ENCODE measurements at places on chromosomes 11 and 22. TPM values are rescaled to one million over a fixed set of nuclear protein-coding genes. Genes with fewer than 3 reads are reported as not detected.

DNA sequence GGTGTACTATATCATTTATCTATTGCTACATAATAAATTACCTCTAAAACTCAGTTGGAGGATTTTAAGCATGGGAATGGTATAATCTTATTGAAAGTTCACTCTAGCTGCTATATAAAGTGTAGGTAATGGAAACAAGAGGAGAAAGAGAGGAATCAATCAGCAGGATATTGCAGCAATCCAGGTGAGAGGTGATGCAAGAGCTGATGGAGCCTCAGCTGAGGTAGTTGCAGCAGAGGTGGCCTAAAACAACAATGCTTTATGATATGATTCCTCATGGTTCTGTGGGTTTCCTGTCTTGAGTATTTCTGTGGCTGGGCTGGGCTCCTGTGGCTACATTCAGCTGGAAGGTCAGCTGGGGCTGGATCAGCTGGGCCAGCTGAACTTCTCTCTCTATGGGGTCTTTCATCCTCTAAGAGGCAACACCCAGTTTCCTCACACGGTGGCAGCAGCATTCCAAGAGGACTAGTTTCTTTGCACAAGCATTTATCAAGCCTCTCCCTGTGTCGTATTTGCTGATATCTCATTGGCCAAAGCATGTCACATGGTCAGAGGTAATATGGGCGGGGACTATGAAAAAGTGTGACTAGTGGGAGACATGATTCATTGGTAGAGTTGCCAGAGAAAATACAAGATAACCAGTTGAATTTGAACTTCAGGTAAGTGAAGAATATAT lies 135.4 kb upstream of the LARGE1 start:
- no peak for DNase-seq

- DNase-seq: no peak
These were observed 640.0 kb upstream of the ANO5 start for GRCh38 chr11:21552911-21553310.

Gene SYT13
- not detected for total RNA-seq

GRCh38 chr11:81819462-81819861 lies 914.2 kb downstream of the FAM181B start:
- no peak for DNase-seq

Gene OR4S2
- total RNA-seq: not detected

DNA sequence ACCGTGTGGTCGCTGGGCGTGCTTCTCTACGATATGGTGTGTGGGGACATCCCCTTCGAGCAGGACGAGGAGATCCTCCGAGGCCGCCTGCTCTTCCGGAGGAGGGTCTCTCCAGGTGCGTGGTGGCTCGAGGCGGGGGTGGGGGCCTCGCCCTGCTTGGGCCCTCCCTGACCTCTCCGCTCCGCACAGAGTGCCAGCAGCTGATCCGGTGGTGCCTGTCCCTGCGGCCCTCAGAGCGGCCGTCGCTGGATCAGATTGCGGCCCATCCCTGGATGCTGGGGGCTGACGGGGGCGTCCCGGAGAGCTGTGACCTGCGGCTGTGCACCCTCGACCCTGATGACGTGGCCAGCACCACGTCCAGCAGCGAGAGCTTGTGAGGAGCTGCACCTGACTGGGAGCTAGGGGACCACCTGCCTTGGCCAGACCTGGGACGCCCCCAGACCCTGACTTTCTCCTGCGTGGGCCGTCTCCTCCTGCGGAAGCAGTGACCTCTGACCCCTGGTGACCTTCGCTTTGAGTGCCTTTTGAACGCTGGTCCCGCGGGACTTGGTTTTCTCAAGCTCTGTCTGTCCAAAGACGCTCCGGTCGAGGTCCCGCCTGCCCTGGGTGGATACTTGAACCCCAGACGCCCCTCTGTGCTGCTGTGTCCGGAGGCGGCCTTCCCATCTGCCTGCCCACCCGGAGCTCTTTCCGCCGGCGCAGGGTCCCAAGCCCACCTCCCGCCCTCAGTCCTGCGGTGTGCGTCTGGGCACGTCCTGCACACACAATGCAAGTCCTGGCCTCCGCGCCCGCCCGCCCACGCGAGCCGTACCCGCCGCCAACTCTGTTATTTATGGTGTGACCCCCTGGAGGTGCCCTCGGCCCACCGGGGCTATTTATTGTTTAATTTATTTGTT lies 2.4 kb downstream of the PIM3 start:
- DNase-seq: peak; percentile 17

Gene OR5L1
- total RNA-seq: not detected

Measured in activated CD4-positive, alpha-beta memory T cell treated with anti-CD3 and anti-CD28 coated beads, Interleukin-2, amount 10 ng/mL, durations not matched to agents 7 days and 5 days (primary cell).